ENCODE measurements at places on chromosomes 1 and 21.

- no peak for DNase-seq
These were observed 1.7 kb downstream of the PTPRU start for GRCh38 chr1:29237852-29238619.

DNA sequence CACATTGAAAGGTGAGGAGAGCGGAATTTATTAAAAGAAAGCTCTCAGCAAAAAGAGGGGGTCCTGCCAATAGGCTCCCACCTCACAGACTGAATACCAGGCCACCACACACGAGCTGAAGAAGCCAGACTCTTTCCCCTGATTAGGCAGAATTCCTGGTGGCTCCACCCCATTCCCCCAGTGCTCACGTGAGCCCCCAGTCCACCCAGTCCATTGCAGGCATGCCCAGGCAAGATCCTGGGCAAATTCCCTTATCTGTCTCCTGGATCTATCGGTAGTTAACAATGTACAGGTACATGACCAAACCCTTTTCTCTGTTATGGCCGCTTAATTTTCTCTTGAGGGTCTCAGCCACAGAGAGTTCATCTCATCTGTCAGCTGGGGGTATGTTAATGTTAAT lies 54.6 kb upstream of the BTG3 start:
- no peak for DNase-seq

GRCh38 chr1:112439592-112439991 lies 43.6 kb downstream of the CTTNBP2NL start:
- DNase-seq: no peak

DNA sequence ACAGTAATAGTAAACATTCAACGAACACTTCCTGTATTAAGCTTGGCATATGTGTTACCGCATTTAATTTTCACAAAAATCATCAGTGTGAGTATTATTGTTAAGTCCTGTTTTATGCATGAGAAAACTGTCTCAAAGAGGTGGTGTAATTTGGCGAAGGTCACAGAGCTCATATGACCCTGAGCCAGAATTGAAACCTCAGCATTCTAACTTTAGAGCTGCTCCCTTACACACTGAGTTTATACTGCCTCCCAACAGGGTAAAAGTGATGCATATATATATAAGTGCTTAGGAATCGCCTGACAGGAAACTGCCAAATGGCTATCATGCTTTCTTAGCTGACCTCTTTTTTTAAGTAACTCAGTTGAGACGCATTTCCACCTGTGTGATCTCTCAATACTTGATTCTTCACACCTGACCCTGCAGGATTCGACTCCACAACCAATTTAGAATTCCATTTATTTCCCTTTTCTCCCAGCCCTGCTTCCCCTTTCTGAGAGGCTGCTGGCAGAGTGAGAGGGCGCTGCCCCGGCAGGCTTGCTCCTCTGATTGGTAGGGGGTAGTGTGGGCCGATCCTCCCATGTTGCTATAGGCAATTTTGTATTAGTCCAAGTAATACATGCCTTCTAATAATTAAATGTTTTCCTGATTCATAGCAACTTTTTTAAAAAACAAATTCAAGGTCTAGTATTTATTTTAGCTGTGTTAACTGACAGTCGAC lies 40.5 kb downstream of the ZBTB40 start:
- no peak for DNase-seq

GRCh38 chr1:235946571-235946981 lies 79.9 kb upstream of the LYST start:
- no peak for DNase-seq

DNA sequence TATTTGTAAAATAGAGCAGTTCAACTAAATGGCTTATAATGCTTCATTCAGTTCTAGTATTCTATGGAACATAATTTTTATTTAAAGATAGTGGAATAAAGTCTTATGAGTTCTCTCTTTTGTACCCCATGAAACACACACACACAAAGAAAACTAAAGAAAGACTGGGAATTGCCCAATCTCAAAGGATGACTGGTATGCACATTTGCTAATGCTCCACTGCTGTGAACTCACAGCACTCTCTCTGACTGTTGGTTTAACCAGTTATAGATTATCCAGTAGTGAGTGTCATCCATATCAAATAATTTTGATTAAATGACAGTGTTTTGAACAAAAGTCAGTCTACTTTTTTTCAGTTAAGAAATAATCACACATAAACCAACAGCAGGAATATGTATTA lies 1082.4 kb upstream of the B3GALT2 start:
- no peak for DNase-seq
